Activated CD8-positive, alpha-beta T cell treated with anti-CD3 and anti-CD28 coated beads for 36 hours (primary cell): ENCODE measurements at places on chromosomes 3 and 15.

- DNase-seq: no peak
Measured at GRCh38 chr3:174111776-174112175, 714.2 kb downstream of the NLGN1 start.

DNA sequence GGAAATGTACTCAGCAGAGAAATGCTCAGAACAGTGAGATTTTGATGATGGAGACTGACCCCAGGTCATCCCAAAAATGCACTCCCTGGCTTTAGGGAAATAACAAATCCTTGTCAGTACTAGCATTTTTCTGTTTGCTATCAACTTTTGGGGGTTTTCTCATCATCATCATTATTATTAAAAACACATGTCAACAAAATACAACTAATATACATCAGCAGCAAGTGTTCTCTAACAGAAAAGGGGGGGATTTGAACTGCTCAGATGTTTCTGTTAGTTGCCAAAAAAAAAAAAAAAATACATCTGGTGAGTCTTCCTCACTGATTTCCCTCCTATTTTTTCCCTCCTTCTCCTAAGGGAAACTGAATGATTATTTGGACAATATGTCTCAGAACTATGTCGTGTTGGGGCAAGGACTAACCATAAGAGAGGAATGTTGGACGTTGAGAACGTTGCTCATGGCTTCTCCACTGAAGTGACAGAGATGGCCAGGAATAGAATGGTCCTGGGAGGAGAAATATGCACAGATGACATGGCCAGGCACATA, 230.0 kb upstream of the MCTP2 start:
- no peak for DNase-seq

DNA sequence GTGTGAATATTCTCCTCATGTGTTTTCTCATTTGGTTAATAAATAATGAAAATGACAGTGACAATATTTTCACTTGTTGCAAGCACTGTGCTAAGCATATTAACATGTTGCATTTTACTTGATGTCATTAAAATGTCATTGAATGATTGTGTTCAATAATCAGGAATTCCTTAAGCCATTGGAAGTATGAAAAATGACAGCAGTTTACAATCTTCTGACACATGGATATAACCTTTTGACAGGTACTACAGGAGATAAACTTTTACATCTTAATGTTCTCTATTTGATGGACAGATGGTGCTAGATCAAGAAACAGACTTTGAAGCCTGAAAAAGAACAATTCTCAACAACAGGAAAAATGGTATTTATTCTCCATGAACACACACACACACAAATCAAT, 1138.3 kb downstream of the ROBO2 start:
- DNase-seq: no peak

DNA sequence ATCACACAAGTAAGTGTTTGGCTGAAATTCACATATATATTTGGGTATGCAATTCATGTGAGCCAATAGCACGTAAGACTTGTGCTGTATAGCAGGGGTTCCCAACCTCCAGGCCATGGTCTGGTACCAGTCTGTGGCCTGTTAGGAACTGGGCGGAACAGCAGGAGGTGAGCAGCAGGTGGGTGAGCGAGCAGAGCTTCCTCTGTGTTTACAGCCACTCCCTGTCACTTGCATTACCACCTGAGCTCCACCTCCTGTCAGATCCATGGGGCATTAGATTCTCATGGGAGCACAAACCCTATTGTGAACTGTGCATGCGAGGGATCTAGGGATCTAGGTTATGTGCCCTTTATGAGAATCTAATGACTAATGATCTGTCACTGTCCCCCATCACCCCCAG, 59.7 kb downstream of the MAP3K13 start:
- DNase-seq: no peak

- no peak for DNase-seq
Measured at GRCh38 chr3:120368172-120368571, 19.0 kb upstream of the LRRC58 start.

DNA sequence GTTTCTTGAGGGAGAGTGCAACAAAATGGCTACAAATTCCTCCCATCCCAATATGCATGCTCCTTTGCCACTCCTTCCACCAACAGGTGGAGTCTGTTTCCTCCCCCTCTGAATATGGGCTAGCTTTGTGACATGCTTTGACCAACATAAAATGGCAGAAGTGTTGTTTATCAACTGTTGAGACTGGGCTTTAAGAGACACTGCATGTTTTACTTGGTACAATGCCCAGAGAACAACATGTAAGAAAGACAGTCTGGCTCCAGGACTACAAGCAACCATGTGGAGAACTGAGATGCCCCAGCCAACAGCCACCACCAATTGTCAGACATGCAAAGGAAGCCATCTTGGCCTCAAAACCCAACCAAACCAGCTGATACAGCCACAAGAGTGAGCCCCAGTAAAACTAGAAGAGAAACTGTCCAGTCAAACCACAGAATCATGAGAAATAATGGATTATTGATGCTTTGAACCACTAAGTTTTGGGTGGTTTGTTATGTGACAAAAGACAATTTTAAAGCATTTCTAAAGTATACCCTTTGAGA, 40.5 kb downstream of the NUDT16 start:
- no peak for DNase-seq

DNA sequence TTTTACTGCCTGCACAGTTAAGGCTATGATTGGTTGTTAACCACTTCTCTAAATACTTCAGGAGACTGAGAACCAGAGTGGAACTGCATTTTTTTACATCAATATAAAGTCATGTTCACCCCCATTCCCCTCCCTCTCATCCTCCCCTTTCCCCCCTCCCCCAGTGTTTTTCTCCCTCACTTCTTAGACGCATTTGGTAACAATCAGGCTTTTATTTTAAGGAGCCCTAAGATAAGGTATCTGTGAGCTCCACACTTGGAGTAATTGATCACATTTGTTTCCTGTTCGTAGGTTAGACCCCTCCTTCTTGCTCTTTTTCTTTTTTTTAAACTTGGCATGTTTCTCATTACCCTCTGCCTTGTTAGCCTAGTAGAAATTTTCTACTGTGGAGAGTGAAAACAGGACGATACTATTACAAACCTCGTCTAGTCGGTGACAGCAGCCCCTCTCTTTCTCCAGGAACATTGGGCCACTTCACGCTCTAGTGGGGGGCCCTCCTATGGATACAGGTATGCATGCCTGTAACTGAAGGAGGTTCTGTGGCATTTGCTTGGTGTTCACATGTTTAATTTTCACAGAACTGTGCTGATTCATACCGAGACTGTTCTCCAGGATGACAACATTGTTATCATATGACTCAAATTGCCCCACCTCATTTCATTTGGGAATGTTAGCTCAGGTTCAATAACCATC, 314.4 kb downstream of the MECOM start:
- DNase-seq: no peak

DNA sequence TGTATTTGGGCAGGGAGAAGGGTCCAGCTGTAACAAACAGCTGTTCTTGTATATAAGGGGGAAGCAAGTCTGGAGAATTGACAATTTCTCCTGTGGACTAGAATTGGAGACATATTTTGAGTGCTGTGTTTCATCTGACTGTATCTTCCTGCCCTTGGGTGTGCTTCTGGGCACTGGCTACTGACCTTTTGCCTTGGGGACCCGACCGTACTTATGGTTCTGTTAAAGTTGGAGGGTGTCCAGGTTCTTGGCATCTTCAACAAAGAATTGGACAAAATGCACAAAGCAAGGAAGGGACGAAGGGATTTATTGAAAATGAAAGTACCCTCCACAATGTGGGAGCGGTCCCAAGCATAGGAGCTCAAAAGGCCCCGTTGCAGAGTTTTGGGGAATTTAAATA, 31.0 kb downstream of the MAP2K1 start:
- no peak for DNase-seq

DNA sequence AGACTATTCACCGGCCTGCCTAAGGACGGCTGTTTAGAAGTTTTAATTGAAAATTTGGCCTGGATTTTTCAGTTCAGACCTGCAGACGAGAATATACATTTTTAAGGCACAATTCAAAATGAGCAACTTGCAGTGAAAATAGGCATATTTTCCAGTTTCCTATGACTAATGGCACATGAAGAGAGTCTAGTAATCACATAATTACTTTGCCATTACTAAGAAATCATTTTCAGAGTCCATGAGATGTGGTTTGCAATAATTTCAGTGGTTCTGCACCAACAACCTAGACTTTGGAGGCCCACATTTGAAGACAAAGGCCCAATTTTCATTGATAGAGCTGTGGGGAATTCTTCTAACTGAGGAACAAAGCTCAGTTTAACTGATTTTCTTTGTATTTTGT, 205.3 kb downstream of the SOX2 start:
- no peak for DNase-seq

GRCh38 chr3:190481779-190482178, 32.1 kb upstream of the TMEM207 start:
- no peak for DNase-seq

DNA sequence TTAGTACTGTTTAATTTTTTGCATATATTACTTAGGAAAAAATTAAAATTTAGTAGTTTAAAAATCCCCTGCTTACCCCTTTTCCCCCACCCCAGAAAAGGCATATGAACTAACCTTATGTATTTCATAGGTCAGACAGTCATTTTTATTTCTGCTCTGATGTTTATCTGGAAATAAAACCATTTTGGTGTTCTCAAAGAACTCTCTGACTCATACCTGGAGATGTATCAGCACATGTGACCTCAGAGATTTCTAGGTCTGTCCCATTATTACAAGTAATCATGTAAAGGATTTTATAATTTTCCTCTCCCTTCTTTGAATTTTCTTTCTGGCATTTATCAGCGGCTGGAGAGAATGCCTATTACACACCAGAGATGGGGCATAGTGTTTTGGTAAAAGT, 14.1 kb upstream of the CCR8 start:
- DNase-seq: no peak

- no peak for DNase-seq
Measured at GRCh38 chr15:59678620-59679019, 10.5 kb downstream of the BNIP2 start.

GRCh38 chr3:23836536-23837230, 30.9 kb downstream of the UBE2E1 start:
- DNase-seq: no peak

GRCh38 chr15:40953713-40954074, 423 bp downstream of the CHAC1 start:
- DNase-seq: no peak

- DNase-seq: peak; percentile 21
Measured at GRCh38 chr3:160027541-160028195, 39.0 kb downstream of the IL12A start.

DNA sequence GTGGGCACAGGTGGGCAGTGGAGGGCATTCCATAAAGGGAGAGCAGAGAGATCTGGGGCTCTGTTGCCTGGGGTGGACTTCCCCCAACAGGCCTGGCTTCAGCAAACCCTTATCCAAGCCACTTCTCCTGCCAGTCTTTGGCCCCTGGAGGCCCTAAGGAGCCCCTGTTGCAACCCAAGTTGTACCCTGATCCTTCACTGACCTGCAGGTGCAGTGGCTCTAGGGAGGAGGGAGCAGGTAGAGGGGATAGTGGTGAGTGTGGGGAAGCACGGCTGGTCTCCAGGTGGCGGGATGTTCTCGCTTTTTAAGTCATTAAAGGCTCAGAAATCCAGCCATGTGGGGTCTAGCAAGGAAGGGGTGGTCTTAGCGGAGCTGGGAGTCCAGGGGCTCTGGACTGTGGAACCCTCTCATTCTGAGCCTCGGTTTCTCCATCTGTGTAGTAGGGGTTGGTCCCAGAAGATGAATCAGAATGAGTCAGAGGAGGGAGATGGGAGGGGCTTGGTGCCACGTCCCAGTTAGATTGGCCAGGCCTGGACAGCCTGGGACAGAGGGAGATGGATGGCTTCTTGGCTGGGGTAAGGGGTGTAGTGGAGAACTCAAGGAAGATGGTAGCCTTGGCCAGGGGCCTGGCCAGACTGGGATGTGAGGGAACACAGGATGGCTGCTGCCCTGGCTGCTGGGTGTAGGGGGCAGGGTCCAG, 2.6 kb downstream of the ZBTB47 start:
- no peak for DNase-seq

DNA sequence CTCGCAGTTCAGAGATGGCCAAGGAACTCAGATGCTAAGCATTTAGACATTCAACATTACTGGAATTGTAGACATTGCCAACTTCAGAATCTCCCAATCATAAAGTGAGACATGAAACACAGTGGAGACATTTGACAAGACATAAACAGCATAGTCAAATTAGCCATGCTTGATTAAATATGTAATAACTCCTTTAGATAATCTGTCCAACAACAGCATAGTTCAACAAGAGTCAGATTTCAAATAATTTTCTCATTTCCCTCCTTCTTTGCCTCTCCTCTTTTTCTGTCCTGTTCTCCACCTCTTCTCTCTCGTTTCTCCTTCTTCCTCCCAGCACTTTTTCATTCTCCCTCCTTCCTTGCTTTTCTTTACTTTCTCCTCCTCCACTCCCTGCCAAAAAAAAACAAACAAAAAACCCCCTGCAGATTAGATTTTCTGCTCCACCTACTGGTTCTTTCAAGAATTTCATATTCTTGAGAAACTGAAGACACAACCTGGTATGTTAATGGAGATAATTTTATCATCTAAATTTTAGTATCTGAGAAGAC, 20.2 kb downstream of the CPOX start:
- no peak for DNase-seq

GRCh38 chr3:142987080-142987700, 14.2 kb upstream of the U2SURP start:
- no peak for DNase-seq

- no peak for DNase-seq
Measured at GRCh38 chr15:36632226-36632625, 52.8 kb downstream of the CDIN1 start.

DNA sequence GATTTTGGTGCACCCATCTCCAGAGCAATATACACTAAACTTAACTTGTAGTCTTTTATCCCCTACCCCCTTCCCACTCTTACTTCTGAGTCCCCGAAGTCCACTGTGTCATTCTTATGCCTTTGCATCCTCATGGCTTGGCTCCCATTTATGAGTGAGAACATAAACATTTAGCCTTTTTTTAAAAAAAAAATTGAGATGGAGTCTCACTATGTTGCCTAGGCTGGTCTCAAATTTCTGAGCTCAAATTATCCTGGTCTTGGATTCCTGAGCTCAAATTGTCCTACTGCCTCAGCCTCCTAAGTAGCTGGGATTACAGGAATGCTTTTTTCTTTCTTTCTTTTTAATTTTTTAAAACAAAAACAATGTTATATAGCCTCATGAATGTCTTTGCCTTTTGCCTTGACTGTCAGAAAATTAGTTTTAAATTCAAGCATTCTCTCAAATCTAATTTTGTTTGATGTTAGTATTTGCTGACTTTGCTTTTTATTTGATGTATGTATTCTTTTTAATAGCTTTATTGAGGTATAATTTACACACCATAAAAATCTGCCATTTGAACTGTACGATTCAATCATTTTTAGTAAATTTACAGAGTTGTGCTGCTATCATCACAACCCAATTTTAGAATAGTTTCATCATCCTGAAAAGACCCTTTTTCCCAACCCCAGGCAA, 46.9 kb downstream of the NFKBIZ start:
- DNase-seq: no peak

- DNase-seq: no peak
Measured at GRCh38 chr15:35000511-35000910, 12.4 kb upstream of the ZNF770 start.

DNA sequence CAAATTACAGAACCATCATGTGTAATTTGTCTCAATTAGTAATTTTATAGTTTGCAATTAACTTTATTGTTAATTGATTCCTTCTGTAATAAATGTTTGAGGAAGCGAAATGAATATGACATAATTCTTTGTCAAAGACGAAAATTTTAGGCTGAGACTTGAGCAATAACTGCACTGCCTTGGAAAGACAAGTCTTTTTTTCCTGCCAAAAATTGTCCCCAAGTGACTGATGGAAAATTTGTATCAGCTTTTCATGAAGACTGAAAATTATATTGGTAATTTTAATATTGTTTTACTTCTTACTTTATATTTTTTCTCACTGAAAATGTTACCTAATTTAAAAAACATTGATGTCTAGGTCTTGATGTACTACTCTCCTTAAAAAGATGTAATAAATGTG, 622.6 kb downstream of the NLGN1 start:
- DNase-seq: no peak
